Anterior cingulate cortex (tissue), 58 donors: ENCODE measurements at places on chromosomes 3 and 15.

GRCh38 chr15:59011262-59011952, 23.9 kb downstream of the RNF111 start:
- no peak for DNase-seq

GRCh38 chr3:189001559-189001958, 170.2 kb upstream of the TPRG1 start:
- no peak for DNase-seq

GRCh38 chr3:146646261-146646660, 41.1 kb upstream of the PLSCR5 start:
- DNase-seq: no peak

GRCh38 chr3:112654979-112655378, 14.0 kb upstream of the CCDC80 start:
- no peak for DNase-seq

GRCh38 chr15:76337696-76338485, 1.3 kb downstream of the ISL2 start:
- DNase-seq: no peak

DNA sequence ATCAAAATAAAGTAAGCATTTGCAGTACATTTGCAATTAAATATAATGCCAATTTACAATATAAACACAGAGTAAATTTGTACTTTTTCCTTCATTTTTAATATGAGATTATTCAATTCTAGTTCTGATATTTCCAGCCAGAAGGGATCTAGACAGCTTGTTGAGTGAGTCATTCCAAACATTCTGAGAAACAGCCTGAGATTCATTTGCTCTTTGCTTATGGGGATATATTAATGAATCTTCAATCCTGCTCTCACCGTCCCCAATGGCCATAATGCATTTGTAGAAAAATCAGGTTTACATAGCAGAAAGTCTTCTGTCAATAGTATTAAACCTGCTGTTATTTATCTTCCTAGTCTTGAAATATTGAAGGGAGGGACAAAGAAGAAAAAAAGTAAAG, 554.2 kb downstream of the TUSC7 start:
- DNase-seq: no peak

DNA sequence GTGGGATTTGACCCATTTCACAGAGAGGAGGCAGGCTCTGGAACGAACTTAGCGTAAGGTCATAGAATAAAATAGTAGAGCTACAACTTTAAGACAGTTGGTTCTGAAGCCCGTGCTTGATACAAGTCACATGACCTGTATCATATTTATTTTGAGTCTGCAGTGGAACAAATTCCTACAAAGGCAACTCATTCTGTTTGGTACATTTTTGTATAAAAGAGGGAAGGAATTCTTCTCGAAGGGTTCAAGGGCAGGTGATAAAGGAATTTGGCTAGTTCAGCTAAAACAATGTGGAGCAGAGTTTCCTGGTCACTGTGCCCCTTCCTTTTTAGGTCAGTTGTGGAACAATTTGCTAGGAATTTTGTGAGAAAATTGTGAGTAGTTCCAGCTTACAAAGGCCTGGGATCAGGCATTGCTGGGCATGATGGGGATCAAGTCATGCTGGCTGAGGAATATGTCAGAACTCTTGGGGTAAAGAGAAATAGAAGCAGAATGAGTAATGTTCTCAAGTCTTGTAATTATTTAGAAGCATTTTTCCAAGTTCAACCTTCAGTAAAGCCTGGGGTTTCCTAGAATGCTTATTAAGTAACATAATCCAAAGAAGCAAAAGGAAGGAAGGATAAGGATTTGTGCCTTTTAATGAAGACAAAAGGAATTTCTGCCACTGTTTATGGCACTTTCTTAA, 19.1 kb downstream of the USP3 start:
- DNase-seq: no peak

- no peak for DNase-seq
These were observed 151.9 kb downstream of the FAM43A start for GRCh38 chr3:194837457-194838127.

DNA sequence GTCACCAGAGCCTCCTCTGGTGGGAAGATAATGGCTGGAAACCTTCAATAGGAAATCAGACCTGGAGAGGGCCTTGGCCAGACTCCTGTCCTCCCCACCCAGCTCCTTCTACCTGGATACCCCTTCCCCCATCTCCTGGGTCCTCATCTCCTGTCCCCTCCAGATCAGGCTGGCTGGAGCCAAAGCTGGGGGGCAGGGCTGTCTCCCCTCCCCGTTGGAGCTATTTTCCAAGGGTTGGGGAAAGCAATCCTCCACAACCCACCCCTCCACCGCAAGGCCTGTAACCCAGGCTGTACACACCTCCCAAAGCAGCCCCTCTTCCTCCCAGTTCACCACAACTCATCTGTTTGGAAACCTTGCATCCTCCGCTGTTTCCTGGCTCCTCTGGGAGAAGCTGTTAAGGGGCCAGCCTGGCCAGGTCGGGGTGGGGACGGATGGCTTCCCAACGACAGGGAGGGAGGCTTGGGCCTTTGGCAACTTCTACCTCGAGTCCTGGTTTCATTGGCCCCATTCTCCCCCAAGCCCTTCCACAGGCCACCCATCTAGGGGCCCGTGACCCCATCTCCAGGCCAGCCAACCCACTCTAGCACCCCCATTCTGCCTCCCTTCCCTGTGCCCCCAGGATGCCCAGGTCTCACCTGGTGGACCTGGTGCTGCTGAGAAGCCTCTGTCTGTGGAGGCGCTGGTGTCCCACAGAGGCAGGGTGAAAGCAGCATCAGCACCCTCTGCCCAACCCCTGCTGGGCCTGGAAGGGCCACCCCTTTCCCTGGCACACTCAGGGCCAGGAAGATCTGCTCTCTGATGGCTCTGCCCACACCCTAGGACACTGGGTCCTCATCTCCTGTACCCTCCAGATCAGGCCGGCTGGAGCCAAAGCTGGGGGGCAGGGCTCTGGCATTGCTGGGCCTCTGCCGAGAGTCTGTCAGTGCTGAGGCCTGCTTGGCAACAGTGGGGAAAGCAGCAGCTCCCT, 22.1 kb upstream of the GOLGA6C start:
- DNase-seq: no peak

- no peak for DNase-seq
These were observed 380.0 kb upstream of the DPH6 start for GRCh38 chr15:35926007-35926380.

- no peak for DNase-seq
These were observed 66.1 kb downstream of the CHCHD6 start for GRCh38 chr3:126770096-126770495.

- DNase-seq: no peak
These were observed 44.6 kb downstream of the ZIC4 start for GRCh38 chr3:147361454-147362420.

DNA sequence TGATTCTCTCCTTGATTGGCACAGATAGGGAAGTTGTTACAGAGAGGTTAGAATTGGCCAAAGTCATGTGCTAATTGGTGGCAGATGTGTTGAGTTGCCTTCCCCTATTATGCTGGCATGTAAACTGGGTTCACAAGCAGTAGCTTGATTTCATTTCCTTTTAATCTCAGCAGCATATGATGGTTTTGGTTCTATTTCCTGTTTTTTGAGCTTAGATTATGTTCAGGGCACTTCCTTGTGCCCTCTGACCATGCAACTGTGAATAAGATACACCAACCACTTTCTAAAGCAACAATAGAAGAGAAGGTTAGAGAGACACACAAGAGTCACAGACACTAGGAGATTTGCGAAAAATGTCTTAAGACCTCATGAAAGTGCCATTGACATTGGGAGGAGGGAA, 16.5 kb downstream of the HPS3 start:
- DNase-seq: no peak

DNA sequence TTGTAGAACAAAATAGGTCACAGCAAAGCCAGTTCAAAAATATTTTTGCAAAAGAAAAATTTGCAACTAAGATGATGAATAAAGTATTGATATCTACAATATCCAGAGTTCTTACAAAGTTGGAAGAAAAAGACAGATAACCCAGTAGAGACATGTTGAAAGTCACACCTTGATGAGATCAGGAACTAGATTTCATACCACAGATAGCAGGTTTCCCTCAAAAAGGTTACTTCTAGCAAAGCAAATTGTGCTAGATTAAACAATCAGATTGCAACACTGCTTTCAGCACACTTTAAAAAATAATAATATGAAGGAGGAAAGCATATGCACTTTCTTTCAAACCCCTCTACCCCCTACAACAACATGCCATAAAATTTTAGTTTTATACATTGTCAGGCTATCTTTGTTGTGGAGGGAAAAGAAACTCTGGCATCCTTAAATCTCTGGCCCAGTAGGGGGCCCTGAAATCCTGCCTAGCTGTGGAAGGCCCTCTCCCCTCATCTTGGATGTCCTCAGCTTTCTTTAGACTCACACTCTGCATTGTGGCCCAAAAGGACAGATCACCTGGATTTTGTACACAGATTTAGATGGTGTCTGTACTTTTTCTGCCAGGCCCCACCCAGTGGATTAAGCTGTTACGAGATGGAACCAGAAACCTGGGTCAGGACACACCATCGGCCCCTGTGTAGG, 50.9 kb downstream of the CCR3 start:
- DNase-seq: no peak

DNA sequence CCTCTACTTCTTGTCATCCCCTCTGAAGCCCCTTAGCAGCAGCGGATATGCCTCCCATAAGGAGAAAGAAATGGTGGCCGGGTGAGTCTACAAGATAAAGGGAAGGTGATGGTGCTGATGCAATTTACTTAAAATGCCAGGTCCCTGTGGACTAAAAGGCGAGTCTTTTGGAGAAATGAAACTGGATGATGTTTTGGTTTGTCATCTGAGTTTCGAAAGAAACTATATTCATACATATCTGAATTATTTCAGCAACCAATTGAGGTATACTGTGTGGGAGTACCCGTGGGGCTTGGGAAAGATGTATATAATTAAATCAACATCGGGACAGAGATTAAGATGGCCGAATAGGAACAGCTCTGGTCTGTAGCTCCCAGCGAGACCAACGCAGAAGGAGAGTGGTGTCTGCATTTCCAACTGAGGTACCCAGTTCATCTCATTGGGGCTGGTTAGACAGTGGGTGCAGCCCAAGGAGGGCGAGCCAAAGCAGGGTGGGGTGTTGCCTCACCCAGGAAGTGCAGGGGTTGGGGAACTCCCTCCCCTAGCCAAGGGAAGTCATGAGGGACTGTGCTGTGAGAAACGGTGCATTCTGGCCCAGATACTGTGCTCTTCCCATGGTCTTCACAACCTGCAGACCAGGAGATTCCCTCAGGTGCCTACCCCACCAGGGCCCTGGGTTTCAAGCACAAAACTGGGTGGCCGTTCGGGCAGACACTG, 210.6 kb upstream of the CHRM5 start:
- no peak for DNase-seq

DNA sequence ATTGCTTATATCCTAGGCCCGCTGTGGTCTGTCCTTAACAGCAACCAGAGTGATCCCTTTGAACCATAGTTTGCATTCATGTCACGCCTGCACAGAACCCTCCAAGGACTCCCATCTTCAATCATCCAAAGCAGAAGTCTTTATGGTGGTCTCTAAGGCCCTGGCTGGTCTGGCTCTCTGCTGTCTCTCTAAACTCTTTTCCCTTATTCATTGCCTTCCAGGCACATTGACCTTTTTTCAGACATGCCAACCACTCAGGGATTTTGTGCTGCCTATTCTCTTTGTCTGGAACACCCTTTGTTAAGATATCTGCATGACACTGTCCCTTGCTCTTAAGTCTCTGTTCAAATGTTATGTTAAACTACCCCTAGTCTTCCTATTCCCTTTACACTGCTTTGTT, 21.9 kb upstream of the ZBTB47 start:
- no peak for DNase-seq

DNA sequence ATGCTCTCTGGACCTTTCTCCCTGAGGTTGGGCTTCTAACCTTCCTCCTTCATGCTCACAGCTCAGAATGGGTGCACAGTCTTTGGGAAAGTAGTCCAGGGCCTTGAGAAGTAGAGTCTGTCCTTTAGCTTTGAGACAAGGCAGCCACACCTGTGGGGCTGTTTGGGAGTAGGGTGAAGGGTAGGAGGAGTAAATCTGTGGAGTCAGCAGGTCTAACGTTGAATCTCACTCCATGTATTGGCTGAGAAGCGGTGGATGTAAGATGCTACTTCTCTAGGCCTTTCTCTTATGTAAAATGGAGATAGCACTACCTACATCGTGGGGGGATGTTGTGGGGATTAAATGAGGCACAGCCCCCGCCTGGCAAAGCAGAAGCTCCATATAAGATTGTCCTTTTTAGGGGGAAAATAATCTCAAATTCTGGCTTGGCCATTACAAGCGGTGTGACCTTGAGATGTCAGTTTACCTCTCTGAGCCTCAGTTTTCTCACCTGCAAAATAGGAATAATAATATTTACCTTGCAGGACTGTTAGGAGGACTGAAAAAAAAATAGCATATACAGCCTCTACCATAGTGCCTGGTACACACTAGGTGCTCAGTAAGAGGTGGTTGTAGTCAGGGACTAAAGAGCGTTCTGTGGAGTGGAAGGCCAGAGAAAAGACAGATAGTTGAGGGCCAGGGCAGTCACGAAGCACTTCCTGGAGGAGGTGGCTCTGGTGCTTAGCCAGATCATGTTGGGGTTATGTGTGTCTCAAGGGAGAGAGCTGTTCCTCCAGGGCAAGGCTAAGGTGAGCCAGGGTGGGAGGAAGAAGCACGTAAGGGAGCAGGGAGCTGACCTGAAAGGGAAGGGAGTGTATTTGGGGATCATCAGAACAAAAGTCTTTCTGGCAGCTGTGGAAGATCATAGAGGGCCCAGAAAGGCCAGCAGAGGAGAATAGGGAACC, 82.8 kb upstream of the MRPS22 start:
- DNase-seq: no peak

DNA sequence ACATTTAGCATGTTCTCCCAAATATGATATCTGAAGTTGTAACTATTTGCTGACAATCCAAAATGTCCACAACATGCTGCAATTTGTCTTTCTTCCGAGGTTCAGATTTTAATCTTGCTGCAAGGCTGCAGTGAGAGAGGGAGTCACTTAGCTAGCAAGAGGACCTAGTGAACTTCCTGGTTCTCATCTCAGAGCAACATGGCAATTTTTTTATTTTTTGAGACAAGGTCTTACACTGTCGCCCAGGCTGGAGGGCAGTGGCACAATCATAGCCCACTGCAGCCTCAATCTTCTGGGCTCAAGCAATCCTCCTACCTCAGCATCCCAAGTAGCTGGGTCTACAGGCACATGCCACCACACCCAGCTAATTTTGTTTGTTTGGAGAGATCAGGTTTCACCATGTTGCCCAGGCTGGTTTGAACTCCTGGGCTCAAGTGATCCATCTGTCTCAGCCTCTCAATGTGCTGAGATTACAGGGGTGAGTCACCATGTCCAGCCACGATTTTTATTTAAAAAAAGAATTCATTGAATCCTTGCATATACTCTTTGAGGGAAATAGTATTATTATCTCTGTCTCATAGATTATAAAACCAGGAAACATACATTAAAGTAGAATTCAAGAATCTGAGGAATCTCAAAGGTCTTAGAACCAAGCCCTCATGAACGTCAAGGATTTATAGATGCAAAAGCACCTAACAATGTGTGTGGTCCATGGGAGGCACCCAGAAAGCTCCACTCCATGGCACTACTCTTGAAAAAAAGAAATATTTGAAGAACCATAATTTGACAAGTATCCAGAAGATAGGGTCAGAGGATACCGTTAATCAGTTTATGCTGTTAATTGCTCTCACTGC, 9.1 kb downstream of the HDC start:
- DNase-seq: no peak
